Tibial nerve (tissue), 4 donors: ENCODE measurements at places on chromosomes 11 and 22. TPM values are rescaled to one million over a fixed set of nuclear protein-coding genes. Genes with fewer than 3 reads are reported as not detected.

DNA sequence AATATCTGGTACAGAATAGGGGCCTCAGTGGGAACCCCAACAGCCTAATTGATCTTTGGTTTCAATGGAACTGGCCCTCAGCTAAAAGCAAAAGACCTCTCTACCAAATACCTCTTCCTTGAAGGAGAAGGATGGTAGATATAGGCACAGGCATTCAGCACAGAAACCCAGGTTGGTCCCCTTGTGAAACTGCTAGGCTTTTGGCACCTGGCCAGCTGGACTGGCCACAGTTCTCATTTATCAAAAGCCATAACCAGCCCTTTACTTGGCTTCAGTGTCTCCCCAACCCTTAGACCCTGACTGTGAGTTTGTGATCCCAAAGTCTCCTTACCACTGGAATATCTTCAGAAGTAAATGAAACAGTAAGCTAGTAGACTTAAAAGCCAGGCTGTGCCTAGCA is 152.9 kb downstream of the TENM4 start:
- DNase-seq, result no peak
- H3K4me1 ChIP-seq, result no peaks in the 10 kb centered on the region
- no peaks in the 10 kb centered on the region for H3K27me3 ChIP-seq
- H3K36me3 ChIP-seq, result no peaks in the 10 kb centered on the region
- H3K27ac ChIP-seq, result no peak overlapping the region
- no peak overlapping the region for H3K4me3 ChIP-seq

ZNRF3 gene
- total RNA-seq, result 37.9 TPM

GRCh38 chr11:67275606-67276409 is 9.5 kb downstream of the GRK2 start:
- no peaks in the 10 kb centered on the region for H3K4me1 ChIP-seq
- H3K27me3 ChIP-seq, result no peaks in the 10 kb centered on the region
- peak overlapping the region; percentile 90 for H3K27ac ChIP-seq

- H3K4me3 ChIP-seq, result no peak overlapping the region
- H3K4me1 ChIP-seq, result no peaks in the 10 kb centered on the region
- no peaks in the 10 kb centered on the region for H3K27me3 ChIP-seq
Measured at GRCh38 chr11:102934735-102935134, 20.8 kb downstream of the MMP13 start.

SELENOO gene
- 36.1 TPM for total RNA-seq

DNA sequence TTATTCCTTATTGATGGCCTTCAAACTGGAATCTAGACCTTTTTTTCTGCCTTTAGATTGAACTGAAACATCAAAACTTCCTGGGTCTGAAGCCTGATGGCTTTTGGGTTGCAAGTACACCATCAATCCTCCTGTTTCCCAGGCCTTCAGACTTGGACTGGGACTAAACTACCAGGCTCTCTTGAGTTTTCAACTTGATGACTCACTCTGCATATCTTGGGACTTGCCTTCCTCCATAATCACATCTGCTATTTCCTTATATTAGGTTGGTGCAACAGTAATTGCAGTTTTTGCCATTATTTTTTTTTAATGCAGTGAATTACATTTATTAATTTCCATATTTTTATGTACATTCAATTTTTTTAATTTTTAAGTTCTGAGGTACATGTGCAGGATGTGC is 7.0 kb downstream of the OR51B5 start:
- no peaks in the 10 kb centered on the region for H3K4me1 ChIP-seq
- no peak for DNase-seq
- H3K27me3 ChIP-seq, result no peaks in the 10 kb centered on the region
- no peak overlapping the region for H3K4me3 ChIP-seq

DNA sequence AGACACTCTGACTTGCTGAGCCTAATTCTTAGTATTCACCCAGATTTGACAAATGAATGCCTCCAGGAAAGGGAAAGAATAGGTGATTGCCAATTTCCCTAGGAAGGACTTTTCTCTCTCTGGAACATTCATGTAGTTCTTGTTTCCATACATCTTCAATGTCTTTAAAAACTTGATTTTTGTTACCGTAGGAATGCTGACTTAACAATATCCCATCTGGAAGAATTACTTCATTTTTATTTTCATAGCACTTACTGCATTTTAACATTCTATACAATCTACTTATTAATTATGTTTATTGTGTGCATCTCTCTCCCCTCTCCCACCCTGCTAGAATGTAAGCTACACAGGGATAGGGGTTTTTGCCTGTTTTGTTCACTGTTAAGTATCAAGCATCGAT is 66.6 kb downstream of the SLC5A12 start:
- DNase-seq, result no peak
- H3K27me3 ChIP-seq, result no peaks in the 10 kb centered on the region
- no peaks in the 10 kb centered on the region for H3K36me3 ChIP-seq
- H3K4me1 ChIP-seq, result no peaks in the 10 kb centered on the region
- H3K27ac ChIP-seq, result no peak overlapping the region
- H3K4me3 ChIP-seq, result no peak overlapping the region

FJX1 gene
- 3.6 TPM for total RNA-seq

GRCh38 chr11:63915961-63916836 is 765 bp downstream of the RCOR2 start:
- H3K36me3 ChIP-seq, result no peaks in the 10 kb centered on the region
- H3K27ac ChIP-seq, result peak overlapping the region; percentile 8
- H3K4me3 ChIP-seq, result peak overlapping the region; percentile 52
- no peaks in the 10 kb centered on the region for H3K27me3 ChIP-seq
- DNase-seq, result no peak
